ENCODE measurements at places on chromosomes 7 and 10.

- DNase-seq = peak; percentile 94
Measured at GRCh38 chr7:28685644-28686417, 272.3 kb downstream of the TRIL start.

DNA sequence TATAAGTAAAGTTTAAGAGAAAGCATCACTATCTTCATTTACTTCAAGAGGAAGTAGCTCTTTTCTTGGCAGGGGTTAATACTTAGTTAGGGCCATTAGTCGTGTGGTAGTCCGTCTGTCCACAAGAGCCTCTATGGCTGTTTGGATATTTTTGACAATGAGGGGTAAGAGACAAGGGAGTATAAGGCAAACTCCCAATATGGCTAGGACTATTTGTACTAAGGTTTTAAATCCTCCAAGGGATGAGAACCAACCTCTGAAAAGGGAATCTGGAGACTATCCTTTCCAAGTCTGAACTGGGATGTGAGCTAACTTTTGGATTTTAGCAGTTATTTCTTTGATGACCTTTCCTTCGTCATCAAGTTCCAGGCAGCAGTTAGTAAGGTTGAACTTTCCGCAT lies at the start of gene ZNF117:
Gene ZNF117, minus strand, starts transcription at position 101 of the 400 bp plus-strand sequence.
- DNase-seq = no peak

DNA sequence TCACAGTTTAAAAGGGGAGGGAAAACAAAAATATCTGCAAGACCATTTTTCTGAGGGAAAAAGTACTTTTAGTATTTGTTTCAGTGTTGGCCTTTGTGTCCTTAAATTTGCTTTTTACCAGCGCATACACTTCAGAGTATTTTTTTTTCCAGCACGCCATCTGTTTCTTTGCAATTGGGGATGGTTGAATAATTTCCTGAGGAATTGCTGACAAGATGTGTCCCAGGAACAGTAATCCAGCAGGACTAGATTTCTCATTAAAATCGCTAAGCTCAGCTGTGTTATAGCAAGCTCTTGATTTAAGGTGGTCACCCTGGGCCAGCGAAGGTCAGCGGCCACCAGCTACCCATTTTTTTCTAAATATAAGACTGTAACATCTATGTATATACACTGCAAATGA lies 156.9 kb upstream of the RHOBTB1 start:
- DNase-seq = no peak

DNA sequence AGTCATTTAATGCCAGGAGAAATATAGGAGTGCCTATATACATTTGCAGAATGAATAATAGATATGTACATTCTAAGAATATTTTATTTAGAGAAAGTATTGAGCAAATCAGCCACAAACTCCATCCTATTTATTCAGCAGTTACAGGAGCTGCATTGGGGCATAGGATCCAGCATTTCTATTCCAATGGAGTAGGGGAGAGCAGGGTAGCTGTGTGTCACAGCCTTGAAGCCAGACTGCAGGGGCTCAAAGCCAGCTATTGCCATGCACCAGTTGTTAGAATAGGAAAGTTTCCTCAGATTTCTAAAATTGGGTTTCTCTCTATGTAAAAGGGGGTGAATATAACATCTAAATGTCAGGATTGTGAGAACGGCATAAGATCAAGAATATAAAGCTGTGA lies 116.8 kb upstream of the MYO3A start:
- DNase-seq = no peak

GRCh38 chr7:46485481-46486065 lies 564.5 kb upstream of the IGFBP3 start:
- DNase-seq = no peak

- DNase-seq = no peak
Measured at GRCh38 chr10:22339761-22340328, 5.5 kb upstream of the SPAG6 start.

DNA sequence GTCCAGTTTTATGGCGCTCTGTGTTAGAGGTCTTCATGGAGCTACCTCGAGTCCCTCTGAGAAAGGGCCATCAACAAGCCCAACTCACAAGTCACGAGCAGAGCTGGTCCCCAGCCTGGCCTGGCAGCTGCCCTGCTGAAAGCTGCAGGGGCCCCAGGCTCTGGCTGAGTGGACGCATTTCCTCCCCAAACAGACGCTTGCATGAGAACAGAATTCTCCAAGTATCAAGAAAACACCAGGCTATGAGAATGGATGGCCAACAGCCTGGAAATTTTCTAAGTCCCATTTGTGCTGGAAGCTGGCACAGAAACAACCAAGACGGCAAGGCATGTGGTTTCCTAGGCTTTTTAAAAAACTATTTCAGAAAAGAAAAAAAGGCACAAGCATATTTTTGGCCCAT lies 114.8 kb downstream of the FAM53B start:
- DNase-seq = no peak

DNA sequence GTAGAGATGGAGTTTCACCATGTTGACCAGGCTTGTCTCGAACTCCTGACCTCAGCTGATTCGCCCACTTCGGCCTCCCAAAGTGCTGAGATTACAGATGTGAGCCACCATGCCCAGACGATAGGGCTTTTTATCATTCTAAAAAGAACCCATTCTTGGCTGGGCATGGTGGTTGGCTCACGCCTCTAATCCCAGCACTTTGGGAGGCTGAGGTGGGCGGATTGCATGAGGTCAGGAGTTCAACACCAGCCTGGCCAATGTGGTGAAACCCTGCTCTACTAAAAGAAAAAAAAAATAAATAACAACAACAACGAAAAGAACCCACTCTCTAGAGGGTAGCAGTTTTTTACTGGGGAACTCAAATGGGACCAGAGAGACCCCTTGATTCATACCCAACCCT lies 112.7 kb downstream of the PLXDC2 start:
- no peak for DNase-seq

DNA sequence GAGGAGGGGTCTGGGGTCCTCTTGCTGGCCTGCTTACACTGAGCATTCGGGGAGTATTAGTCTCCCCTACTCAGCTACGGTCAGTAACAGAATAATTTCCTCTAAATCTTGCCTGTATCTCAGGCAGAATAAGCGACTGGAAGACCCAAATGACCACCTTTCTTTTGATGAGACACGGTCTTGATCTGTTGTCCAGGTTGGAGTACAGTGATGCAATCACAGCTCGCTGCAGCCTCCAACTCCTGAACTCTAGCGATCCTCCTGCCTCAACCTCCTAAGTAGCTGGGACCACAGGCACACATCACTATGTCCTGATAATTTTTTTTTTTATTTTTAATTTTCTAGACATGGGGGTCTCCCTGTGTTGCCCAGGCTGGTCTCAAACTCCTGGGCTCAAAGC lies 17.2 kb downstream of the CCL24 start:
- DNase-seq = no peak

DNA sequence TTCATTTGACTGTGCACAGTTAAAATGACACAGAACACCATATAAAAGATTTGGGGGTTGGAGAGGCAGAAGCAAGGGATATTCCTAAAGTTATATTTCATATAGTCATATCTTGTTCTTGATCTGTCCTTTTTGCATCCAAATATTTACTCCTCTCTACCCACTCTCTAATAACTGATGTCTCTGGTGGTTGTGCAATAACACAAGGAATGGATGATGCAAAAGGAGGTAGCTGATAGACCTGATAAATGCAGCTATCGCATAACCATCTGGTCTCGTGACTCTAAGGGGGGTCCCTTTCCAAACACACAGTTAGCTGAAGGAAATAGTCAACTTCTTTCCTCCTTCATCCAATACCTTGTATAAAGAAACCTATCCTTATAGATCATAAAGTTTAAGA lies 123.1 kb downstream of the POLR1F start:
- no peak for DNase-seq

GRCh38 chr7:45000093-45001032 lies at the start of gene CCM2:
Gene CCM2, plus strand, starts transcription at chr7:45000201. Its CDS starts 133 bp downstream, at chr7:45000334.
- no peak for DNase-seq

DNA sequence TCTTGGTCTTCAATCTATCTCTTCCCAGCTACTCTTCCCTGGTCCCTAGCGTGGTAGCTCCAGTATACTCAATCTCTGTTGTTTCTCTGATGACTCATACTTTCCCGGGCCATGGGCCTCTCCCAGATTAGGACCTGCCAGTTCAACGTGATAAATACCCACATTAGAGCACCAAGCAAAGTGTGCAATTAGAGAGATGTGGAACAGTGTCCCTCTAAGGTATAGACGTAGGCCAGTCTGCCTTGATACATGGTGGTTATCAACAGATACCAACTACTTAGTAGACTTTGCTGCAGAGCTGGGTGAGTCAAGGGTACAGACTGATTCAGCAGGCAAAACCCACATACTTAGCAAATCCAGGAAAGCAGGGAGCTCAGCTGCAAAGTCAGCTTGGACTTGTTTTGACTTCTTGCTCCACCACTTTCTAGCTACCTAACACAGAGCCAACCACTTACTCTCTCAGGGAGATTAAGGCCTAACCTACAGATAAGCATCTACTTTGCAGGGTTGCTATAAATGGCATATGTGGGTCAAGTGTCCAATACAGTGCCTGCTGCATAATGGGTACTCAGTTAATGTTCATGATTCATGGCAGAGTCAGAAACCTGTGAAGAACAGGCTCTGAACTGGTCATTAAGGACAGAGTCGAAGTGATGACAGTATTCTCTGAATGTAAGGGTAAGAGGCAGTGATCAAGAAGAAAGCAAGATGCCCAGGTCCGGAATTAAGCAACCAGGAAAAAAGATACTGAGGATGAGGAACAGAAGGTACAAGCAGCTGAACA lies 176.1 kb downstream of the CHN2 start:
- DNase-seq = no peak

- no peak for DNase-seq
Measured at GRCh38 chr10:78902815-78903214, 166.0 kb upstream of the ZMIZ1 start.

Data from NCI-H460 (cell line).